ENCODE measurements at places on chromosomes 2 and 18. TPM values are rescaled to one million over a fixed set of nuclear protein-coding genes. Genes with fewer than 3 reads are reported as not detected.

DNA sequence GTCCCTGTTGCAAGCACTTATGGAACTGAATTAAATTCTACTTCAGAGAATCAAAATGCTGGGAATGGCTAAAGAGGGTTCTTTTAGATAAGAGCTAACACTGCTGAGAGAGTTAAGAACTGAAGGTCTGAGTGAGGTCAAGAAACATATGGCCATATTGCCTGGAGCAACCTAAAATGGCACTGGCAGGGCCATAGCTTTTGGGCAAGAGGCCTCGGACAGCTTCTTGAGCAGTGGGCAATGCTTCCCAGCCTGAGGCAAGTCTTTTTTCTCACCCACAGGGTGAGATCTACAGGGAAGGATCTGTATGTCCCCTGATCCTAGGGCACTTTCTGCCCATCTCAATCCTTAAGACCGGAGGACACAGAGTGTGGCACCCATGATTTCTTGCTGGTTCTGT is 244.6 kb upstream of the NT5C1B start:
- DNase-seq, result no peak

DNA sequence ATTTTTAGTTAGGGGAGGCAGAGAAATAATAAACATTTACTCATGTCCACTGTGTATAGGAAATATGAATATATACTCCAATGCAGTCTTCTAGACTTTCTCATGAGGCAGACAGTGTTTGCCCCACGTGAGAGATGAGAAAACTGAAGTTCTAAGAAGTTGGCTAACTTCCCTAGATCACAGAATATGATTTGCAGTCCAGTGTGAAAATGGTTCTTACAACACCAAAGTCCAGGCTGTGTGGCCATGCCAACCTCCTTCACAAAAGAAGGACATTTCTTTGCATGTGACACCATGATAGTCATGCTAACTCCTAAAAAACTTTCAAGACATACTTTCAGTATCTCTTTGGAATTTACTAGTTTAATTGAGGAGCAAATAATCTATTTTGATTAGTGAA is 143.7 kb downstream of the IRS1 start:
- no peak for DNase-seq

DNA sequence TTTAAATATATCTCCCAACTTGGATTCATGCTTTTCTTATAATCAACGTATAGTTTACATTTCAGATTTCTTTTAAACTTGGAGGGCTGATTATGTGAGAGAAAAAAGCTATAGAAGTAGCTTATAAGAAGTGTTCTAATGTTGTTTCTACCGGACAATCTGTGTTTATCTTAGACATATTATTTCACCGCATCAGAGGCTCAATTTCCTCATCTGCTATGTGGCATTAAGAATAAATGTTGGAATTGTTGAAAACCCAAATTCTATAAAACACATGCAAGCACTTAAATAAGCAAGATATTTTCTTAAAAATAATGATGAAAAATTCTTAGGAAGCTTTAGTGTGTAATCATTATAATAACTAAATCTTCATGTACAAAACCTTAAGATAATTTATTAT is 407.9 kb downstream of the HRH4 start:
- no peak for DNase-seq

Gene ALPG
- total RNA-seq, result not detected

Gene MOCOS
- 1.9 TPM for total RNA-seq

Gene CNDP1
- total RNA-seq, result not detected

Data from upper lobe of left lung (tissue), 6 donors.